Activated T-helper 9 cell treated with anti-CD3 and anti-CD28 coated beads, Interleukin-2, amount 50 U/mL, for 16 hours (primary cell): ENCODE measurements at places on chromosomes 7 and 10.
A peak's percentile ranks its signal among the peaks of the same experiment; 100 is the strongest.

- DNase-seq, result no peak
These were observed 209.2 kb downstream of the SNX10 start for GRCh38 chr7:26500749-26501352.

DNA sequence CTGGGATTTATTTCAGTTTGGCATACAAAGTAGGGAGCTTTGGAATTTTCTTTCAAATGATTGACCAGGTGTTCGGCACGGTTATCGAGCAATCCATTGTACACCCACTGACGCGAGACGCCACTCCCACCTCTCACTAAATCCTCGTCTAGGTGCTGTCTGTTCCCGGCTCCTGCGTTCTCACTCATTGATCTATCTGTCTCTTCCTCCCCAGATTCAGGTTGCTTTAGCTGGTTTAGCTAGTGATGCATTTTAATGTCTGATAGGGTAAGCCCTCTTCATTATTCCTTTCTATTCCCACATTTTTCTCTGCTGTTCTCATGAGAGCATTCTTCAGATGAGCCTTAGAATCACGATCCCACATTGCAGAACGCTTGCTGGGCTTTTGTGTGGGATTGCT is 91.7 kb downstream of the ELFN1 start:
- DNase-seq, result no peak

DNA sequence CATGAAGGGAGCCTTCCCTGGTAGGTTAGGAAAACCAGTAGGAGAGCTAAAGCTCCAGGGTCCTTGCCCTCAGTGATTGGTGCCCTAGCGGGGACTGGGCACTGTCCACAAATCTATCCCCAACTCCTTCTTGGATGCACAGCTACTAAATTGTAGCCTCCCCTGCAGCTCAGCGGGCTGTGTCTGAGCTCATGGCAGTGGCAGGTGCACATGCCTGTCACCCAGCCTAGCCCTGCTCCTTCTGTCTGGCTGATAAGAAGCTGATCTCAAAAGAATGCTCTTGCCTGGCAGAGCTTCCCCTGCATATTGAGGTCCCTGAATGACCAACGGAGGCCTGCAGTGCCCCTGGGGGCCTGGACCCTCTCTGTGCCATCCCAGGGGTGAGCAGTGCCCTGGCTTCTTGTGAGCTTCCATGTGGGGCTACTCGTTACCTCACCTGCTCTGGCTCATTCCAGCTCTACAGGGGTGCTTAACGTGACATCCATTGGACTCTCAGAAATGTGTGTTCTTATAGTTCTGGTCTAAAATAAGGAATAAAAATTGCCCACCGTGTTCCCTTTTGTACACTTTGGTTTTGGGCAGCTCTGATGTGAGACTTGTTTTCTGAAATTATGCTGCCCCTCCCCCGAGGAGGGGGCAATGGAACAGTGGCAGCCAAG is 59.8 kb upstream of the ANTXRL start:
- DNase-seq, result no peak

- DNase-seq, result no peak
These were observed 70.4 kb upstream of the HECTD2 start for GRCh38 chr10:91339729-91340128.

- DNase-seq, result no peak
These were observed 63.1 kb downstream of the MTPAP start for GRCh38 chr10:30285970-30286369.

DNA sequence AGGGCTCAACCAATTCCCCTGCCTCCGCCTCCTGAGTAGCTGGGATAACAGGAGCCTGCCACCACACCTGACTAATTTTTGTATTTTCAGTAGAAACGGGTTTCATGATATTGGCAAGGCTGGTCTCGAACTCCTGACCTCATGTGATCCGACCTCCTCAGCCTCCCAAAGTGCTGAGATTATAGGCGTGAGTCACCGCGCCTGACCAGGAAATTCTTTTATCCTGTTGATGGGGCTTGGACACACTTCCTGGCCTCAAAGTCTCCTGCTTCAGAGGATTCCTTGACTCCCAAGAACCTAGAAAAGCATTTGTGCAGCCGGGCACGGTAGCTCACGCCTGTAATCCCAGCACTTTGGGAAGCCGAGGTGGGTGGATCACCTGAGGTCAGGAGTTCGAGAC is 16.2 kb downstream of the ZNF425 start:
- no peak for DNase-seq

DNA sequence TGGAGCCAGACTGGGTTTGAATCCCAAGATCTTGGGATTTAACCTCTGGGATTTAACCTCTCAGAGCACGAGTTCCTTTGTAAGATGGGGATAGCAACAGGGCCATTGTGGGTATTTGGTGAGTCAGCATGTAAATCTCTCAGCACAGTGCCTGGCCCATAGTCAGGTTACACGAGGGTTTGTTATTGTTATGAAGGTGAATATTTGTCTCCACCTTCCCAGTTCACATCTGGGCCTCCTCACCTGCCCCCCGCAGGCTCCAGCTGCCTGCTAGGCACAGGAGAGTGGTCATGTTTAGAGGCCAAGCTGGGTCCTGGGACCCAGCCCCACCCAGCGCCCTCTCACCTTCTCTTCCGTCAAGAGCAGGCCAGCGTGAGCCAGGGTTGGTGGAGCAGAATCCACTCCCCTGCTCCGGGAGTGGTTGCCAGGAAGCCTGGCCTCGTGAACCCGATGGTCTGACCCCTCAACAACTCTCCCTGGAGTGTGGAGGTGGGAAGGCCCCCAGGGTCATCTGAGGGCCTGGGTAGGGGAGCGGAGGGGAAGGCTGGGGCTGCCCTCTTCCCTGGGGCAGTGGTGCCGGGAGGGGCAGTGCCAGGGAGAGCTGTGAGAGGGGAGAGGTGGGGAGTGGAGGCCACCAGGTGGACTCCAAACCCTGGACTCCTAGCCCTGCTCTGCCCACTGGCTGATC is 26.0 kb downstream of the FAM241B start:
- no peak for DNase-seq

- DNase-seq, result no peak
These were observed 57.5 kb upstream of the CREB5 start for GRCh38 chr7:28354601-28355402.

- no peak for DNase-seq
These were observed 8.3 kb upstream of the ANKRD1 start for GRCh38 chr10:90929179-90929578.

- DNase-seq, result no peak
These were observed 64.8 kb upstream of the GTF2IRD1 start for GRCh38 chr7:74388880-74389415.

- peak; percentile 31 for DNase-seq
These were observed 240.9 kb upstream of the KAT6B start for GRCh38 chr10:74585231-74586087.

DNA sequence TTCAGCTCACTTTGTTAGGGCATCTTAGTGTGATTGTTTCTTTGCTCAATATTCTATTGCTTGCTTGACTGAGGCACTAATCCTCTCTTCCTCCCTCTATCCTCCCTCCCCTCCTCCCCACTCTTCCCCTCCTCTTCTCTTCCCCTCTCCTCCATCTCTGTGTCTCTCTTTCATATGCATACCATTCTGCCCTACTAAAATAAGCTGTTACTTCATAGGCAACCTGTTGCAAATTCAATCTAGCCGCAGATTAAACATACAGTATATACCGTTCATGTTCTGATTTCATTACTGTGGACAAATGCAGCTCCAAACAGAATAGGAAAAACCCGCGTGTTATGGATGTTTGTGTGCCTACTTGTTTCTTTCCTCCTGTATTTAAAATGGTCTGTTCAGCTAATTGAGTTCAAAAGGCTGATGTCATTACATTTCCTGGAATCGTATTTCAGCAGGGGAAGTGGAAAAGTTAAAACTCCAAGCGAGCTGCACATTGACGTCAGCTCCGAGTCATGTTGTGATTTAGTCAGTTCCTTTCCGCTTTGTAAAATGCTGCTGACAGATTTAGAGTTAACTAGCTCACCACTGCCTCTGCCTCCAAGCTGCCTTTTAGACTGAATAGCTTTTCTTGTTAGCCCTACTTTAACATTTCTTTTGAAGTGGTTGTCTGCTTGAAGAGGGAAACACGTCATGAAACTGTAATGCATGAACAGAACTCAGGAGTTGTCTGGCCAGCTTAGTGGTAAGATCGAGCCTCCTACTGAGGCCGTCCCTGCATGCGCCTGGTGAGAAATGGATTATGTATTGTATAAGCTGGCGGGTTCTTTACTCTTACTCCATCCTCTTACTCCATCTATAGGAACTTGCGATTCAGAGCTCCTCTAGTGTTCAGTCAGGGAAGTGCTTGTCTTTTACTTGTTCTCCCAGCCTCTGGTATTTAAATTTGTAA is 69.0 kb downstream of the CREM start:
- peak; percentile 52 for DNase-seq

DNA sequence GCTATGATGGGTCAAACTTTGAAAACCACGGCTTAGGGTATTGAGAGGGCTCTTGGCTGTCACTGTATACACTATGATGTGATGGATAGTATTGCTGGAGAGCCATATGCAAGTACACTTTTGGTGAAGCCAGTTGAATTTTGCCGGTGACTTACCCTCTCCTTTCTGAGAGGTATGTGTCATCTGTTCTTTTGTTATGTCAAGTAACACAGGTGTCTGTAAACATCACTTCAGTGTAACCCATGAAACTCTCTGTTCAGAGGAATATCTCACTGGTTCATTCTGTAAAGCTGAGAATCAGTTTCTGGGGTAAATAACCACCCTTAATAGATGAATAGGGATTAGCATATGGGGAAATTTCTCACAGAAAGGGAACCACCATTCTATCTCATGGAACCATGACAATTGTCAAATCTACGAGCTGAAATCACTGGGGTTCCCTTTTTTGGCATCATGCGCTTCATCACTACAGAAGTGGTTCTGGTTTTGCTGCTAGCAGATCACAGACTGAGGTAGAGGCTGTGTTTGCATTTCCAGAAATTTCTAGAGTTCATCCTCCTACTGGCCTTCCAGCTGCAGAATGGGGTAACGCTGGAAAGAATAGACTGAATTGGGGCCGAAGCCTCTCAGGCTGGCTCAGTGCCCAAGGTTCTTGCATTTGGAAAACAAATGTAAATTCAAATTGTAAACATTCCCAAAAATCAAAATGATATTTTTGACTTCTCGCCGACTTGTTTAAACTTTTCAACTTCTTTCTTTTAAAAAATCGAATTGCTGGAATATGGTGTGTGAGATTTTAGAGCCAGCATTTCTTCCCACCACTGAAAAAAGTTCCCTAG is 83.3 kb upstream of the CREB5 start:
- DNase-seq, result no peak

DNA sequence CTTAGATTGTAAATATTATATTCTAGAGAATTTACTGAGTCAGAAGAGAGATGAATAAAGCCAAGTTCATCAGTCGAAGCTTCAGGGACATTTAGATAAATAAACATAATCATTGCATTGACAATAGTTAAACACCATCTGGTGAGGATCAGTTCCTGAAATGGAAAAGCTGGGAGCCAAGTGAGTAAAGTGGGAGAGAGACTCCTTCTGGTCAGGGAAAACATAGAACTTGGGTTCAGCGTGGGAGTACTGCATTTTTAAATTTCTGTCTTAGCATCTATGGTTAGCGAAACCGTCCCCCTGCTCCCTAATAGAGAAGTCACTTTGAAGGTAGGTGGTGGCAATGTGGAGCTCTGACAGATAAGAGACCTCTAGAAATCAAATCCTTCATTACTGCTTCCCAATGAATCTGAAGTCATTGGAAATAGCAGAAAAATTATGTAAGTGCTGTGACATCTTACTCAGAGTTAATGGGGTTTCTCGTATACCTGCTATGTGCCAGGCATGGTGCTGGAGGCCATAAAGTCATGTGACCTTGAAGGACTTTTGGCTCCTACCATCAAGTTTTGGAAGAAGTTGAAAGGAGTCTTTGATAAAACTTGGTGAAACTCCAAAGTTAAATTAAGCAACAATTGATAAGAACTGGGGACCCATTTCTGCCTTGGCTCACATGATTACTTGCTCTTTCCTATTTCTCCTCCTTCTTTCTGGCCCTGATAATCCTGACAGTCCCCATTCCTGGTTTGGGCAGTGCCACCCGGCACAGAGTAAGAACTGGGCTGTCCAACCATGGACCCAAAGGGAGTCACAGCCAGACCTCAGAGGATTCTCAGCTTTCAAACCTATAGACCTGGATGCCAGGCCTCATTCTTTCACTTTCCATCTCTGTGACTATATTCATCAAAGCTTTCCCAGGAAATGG is 211.2 kb downstream of the C7orf25 start:
- no peak for DNase-seq

- no peak for DNase-seq
These were observed 129.4 kb downstream of the BMPER start for GRCh38 chr7:34034728-34035127.

- no peak for DNase-seq
These were observed 225.1 kb downstream of the TFEC start for GRCh38 chr7:115805458-115805857.

- peak; percentile 31 for DNase-seq
These were observed 45.1 kb downstream of the DPY19L1 start for GRCh38 chr7:34991938-34992840.

GRCh38 chr10:98328640-98329039 is 60.6 kb upstream of the LOXL4 start:
- no peak for DNase-seq

DNA sequence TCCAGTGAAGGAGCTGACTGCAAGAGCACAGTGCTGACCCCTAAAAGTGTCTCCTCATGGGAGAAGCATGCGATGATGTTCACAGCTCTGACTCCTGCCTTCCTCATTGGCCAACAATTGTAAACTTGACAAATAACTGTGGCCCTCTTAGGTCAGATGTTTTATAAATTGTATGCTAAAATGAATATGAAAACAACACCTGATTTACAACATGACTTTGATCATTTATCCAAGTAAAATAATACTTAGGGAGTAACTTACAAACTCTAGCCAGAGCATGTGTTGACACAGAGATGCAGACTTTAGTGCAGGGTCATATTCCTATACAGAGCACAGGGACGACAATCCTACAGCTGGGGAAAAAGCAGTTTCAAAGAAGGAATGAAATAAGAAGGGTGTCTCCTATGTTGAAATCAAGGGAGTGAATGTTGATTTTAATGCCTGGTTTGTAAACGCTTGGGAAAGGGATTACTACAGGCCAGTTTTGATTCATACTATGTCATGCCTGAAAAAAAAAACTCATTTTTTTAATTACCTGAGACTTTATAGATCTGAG is 391.4 kb upstream of the AKR1E2 start:
- DNase-seq, result no peak

- DNase-seq, result no peak
These were observed 24.3 kb downstream of the AP5Z1 start for GRCh38 chr7:4799508-4800268.

- no peak for DNase-seq
These were observed 25.8 kb upstream of the GPR141 start for GRCh38 chr7:37657816-37658215.

DNA sequence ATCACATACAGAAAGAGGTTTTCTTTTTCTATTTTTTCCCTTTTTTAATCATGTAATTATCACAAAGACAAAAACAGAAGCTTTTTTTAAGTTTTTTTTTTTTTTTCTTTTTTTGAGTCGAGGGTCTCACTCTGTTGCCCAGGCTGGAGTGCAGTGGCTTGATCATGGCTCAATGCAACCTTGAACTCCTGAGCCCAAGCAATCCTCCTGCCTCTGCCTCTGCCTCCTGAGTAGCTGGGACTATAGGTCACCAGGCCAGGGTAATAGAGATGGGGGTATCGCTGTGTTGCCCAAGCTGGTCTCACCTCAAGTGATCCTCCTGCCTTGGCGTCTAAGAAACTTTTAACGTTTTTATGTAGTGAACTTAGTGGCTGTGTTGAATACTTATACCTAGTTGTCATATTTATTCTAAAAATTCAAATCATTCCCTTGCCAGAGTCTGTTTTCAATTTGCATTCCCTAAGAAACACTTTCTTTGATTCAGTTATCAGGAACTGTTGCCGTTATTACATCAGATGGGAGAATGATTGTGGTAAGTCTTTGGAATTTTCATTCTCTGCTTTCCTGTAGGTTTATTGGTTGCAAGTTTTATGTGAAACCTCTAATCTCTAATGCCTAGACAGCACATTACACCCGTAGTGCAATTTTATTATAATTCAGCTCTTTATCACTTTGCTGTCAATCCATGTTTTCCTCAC is 1.3 kb downstream of the LSM8 start:
- DNase-seq, result no peak
